ENCODE measurements at places on chromosomes 3 and 15.

GRCh38 chr3:30311781-30312180, 294.6 kb upstream of the TGFBR2 start:
- DNase-seq: no peak

GRCh38 chr3:10387881-10388609, 67.1 kb upstream of the SEC13 start:
- peak; percentile 34 for DNase-seq

DNA sequence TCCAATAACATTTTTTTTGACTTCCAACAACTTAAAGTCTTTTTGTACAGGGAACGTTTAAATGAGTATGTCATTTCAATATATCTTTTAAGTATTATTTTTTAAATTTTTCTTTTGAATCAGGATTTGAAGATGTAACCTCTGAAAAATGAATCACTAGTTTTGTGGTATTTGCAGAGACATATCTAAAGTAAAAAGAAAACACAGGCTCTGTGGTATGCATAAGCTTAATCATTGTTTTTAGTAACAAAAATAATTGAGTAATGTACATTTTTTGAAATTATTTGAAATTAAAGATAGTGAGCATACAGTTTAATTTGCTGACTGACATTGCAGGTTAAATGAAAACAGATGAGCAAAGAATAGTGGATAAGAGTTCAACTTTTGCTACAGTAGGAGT, 531.3 kb downstream of the ROBO1 start:
- DNase-seq: no peak

GRCh38 chr3:88291486-88291885, 141.7 kb downstream of the C3orf38 start:
- DNase-seq: no peak

- no peak for DNase-seq
Measured at GRCh38 chr15:49137861-49138260, 17.5 kb downstream of the COPS2 start.

GRCh38 chr3:184022323-184022722, 4.6 kb upstream of the ABCC5 start:
- DNase-seq: no peak

DNA sequence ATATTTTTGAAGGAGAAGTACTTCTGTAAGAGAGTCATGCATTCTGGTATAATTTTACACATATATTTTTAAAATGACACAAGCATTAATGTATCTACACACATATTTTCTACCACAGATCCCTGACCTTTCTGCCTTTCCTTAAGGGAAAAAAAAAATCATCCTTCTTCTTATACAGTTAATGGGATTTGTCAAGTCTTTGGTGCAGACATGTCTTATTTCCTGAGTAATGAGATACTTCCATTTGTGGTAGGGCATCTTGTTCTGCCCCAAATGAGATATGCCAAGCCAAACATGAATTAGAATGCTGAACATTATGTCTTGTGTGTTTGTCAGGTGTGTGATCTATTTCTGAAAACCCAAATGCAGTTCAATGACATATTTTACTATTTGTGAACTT, 329.9 kb downstream of the RBMS3 start:
- no peak for DNase-seq

- no peak for DNase-seq
Measured at GRCh38 chr15:96102631-96103030, 227.9 kb upstream of the NR2F2 start.

DNA sequence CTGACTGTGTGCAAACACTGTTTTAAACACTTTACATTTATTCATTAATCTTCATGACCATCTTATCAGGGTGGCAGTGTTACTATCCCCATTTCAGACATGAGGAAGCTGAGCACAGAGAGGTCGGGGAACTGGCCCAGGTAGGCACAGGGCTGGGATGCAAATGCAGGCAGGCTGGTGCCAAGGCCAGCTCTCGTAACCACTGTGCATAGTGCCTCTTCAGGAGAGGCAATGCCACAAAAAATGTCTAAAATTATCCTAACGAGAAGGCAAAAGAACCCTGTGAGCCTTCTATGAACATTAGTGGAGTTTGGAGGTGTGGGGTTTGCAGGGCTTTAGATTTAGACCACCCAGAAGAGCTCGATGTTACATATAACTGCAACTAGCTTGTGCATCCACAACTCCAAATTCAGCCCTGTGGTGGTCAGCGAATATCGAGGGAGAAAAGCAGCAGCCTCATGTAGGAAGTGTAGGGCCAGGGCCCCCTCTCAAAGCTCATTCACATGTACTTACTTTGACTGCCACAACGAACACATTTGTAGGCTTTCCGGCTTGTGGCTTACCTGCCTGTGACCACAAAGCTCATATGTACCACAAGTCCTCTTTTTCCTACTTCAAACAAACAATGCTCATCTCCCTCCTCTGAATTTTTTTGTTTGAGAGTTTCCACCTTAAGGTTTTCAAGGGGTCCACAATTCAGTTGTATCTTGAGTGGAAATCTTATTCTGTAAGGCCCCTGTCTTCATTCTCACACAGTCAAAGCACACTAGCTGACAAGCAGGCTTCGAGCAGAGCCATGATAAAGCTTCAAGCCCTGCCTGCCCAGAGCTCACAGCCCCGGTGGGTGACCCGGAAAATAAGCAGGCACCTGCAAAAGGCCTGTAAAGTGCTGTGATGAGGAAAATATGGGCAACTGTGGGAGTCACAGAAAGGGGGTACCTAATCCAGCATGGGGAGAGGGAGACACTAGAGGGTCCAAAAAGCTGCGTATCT, 722.9 kb upstream of the CFAP20DC start:
- DNase-seq: no peak

Data from posterior vena cava (tissue), 2 donors.